ENCODE measurements at places on chromosomes 2 and 18. TPM values are rescaled to one million over a fixed set of nuclear protein-coding genes. Genes with fewer than 3 reads are reported as not detected.
A peak's percentile ranks its signal among the peaks of the same experiment; 100 is the strongest.

GRCh38 chr2:42376758-42377157, 15.7 kb upstream of the COX7A2L start:
- H3K36me3 ChIP-seq, result no peaks in the 10 kb centered on the region
- no peak overlapping the region for H3K27ac ChIP-seq
- H3K4me3 ChIP-seq, result no peak overlapping the region
- H3K4me1 ChIP-seq, result no peaks in the 10 kb centered on the region

DNA sequence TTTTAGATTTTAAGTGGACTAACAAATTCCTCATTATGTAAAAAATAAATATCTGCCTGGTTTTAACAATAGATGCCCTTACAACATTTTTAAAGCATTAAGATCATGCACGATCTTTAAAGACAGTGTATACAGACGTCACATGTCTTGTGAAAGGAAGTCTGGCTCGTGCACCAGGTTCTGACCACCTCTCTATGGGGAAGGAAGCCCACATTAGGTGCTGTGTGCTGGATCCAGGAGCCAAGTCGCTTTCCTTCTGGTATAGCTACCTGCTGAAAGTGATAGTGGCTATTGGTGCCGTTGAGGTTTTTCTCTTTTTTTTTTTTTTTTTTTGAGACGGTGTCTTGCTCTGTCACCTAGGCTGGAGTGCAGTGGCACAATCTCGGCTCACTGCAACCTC, 116.5 kb downstream of the NCK2 start:
- H3K27ac ChIP-seq, result peak overlapping the region; percentile 98
- H3K27me3 ChIP-seq, result no peaks in the 10 kb centered on the region
- H3K4me1 ChIP-seq, result peaks cover 94% of the 10 kb centered on the region
- H3K4me3 ChIP-seq, result peak overlapping the region; percentile 29
- peak; percentile 30 for DNase-seq

DNA sequence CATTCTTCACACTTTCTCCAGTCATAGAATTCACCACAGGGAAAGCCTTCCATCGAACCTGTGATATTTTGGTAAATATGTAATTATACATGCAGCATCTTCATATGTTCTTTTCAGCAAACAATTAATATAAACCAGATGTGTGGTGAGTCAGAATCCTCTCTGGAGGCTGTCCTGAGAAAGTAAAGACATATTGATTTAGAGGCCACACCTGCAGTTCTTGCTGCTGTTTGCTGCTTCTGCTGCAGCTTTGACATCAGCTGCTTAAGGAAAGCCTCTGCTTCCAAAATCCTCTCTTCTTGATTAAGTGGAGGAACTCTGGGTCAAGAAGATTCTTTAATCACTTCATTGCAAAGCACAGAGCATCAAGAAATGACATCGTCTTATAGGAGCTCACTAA, 568.8 kb upstream of the ZEB2 start:
- no peaks in the 10 kb centered on the region for H3K27me3 ChIP-seq
- H3K27ac ChIP-seq, result no peak overlapping the region
- H3K36me3 ChIP-seq, result no peaks in the 10 kb centered on the region
- no peak for DNase-seq
- H3K4me1 ChIP-seq, result no peaks in the 10 kb centered on the region

The IL36G gene
- polyA plus RNA-seq, result not detected

The STPG4 gene
- not detected for polyA plus RNA-seq

All from naive thymus-derived CD8-positive, alpha-beta T cell (primary cell).